Activated gamma-delta T cell (primary cell): ENCODE measurements at places on chromosomes 2 and 18.

GRCh38 chr2:138121666-138122661 is 157.7 kb downstream of the HNMT start:
- DNase-seq, result no peak

GRCh38 chr2:226185616-226186211 is 613.9 kb downstream of the IRS1 start:
- DNase-seq, result no peak

DNA sequence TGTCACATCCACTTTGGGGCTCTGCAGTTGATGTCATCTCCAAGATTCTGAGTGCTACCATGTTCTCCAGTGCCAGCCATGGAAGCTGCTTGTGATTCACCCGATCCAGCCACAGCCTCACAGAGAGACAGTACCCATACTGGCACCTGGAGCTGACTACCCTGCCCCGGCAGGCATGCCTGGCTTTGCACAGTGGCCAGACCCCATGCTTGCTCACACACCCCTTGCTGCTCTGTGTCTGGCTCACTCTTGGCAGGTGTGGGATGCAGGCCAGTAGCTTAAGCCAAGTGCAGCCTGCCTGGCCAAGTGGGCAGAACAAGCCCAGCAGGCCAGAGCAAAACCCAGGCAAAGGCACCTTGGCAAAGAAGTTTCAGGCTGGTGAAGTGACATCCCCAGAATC is 828.4 kb upstream of the VRK2 start:
- no peak for DNase-seq

DNA sequence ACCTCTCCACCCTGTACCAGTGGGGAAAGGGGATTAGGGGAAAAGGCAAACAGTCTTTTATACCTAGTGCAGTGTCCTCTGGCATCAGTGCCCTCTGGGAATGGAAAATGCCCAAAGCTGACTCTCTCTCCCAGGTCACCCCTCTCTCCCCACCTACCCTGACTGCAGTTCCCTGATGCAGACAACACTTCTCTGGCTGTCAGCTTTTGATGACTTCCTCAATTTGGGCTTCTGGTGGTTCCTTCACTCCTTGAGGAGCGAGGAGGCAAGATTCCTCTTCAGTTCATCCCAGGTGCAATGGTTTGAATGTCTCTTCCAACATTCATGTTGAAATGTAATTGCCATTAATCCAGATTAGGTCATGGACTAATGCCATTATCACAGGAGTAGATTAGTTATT is 19.7 kb upstream of the PPM1B start:
- DNase-seq, result no peak

- DNase-seq, result no peak
Measured at GRCh38 chr2:215136669-215137328, 1.6 kb downstream of the ABCA12 start.

GRCh38 chr18:48766026-48766425 is 184.7 kb downstream of the SMAD7 start:
- DNase-seq, result no peak

- DNase-seq, result no peak
Measured at GRCh38 chr2:162254236-162254871, 11.1 kb upstream of the FAP start.

GRCh38 chr18:5238371-5238976 is 41.4 kb upstream of the AKAIN1 start:
- DNase-seq, result peak; percentile 23
